Lower leg skin (tissue), 4 donors: ENCODE measurements at places on chromosomes 16 and 17. TPM values are rescaled to one million over a fixed set of nuclear protein-coding genes. Genes with fewer than 3 reads are reported as not detected.

- no peak for DNase-seq
These were observed 156.0 kb downstream of the CDH13 start for GRCh38 chr16:82782715-82783251.

- no peak for DNase-seq
These were observed 7.9 kb downstream of the KCTD5 start for GRCh38 chr16:2689968-2690801.

GRCh38 chr16:58063377-58064076 is 38.0 kb downstream of the MMP15 start:
- DNase-seq: no peak

P2RX1 gene
- total RNA-seq: 0.56 TPM

P2RX5 gene
- total RNA-seq: not detected
